ENCODE measurements at places on chromosomes 13 and 19.

DNA sequence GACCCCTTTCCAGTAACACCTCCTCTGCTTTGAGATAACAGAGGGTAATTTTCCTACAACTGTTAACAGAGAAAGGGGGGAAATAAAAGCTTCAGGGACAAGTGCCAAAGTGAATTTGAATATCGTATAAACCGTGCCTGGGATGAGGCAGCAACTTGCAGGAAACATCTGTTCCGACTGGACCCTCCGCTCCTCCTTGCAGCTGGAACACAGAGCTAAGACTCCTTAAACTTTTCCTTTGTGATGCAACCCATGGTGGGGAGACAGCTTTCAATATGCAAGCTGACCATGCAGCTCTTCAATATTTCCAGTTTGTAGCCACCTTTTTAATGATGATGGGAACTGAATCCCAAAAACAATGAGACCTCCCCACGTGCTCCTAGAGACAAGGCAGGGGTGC lies 432.6 kb downstream of the ZNF536 start:
- no peak for DNase-seq

DNA sequence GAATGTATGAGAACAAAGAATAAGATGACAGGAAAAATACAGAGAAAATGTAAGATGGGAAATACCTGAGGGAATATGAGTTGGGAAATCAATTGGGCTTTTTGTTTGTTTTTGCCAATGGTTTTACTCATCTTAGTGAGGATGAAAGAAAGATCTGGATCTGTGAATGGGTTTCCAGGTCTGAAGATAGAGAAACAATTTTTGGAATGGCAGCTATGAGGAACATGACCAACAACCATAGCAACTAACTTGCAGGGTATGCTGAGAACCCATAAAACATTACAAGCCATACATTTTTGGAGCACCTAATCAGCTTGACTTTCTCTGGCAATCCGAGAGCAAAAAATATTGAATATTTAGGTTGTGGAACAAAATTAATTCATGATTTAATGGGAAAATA lies 290.0 kb downstream of the KCTD12 start:
- no peak for DNase-seq

GRCh38 chr19:3684817-3685410 lies 15.4 kb downstream of the PIP5K1C start:
- DNase-seq, result no peak

DNA sequence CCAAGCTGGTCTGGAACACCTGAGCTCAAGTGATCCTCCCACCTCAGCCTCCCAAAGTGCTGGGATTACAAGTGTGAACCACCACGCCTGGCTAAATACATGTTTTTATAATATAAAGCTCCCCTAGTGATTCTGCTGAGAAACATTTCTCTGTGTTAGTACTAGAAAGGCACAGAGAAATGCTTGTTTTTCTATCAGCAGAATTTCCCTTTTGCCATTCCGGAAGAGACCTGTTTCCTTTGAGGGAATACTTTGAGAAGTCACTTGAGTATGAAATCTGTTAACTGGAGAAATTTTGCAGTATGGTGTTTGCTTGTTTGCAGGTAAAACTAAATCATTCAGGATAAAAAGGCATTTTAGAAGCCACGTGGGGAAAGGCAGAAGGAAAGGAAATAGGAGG lies 4.4 kb upstream of the NLRP12 start:
- no peak for DNase-seq

DNA sequence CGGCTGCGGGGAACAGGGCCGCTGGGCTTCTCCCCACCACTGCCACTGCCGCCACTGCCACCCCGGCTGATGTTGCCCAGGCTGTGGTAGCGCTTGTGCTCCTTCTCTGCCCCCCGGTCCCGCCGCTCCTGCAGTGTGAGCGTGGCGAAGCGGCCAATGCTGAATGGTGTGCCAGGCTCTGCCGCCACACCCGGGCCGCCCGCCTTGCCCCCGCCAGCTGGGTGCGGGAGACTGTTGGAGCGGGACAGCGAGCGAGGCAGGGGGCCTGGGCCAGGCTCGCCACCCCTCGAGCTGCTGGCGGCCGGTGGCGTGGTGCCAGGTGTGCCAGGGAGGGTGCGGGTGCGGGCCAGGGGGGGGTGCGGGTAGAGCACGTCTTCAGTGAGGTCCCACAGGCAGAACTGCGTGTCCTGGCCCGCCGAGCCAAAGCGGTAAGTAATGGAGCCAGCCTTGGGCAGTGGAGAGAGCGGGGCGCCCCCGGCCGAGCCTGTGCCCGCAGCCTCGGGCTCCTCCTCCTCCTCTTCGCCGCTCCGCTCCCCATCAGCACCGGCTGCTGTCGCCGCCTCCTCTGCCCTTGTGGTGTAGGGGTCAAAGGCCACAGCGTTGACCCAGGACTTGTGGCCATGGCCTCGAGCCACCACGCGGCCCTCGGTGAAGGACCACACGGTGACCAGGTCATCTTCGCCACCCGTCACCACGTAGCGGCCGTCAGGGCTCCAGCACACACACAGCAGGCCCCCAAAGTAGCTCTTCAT lies 3.7 kb upstream of the DMPK start:
- no peak for DNase-seq

DNA sequence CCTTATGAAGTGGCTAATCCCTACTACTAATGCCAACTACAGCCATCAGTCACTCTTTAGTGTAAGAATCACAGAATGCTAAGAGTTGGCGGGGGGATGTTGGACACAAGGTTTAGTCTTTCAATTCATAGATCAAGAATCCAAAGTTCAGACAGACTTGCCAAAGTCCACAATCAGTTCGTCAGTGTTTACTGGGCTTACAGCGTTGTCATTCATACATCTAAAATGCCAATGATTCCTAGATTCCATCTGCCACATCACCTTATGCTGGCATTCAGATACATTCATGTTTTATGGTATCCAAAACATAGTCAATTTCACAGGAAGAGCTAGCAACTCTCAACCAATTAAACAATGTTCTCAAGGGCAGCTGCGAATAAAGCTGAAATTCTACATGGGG lies 18.1 kb downstream of the RCBTB2 start:
- no peak for DNase-seq

GRCh38 chr19:34493038-34493648 lies 11.6 kb downstream of the WTIP start:
- no peak for DNase-seq

All from NCI-H82 (cell line).